ENCODE measurements at places on chromosomes 4 and X. TPM values are rescaled to one million over a fixed set of nuclear protein-coding genes. Genes with fewer than 3 reads are reported as not detected.

Gene ALB
- 0.09 TPM for total RNA-seq

Gene FAM3A
- 32.1 TPM for total RNA-seq

Gene SPATA4
- total RNA-seq, result 0.28 TPM

Gene OTOP1
- not detected for total RNA-seq

Gene SMS
- total RNA-seq, result 122 TPM

All from smooth muscle cell of bladder (primary cell).